Epithelial cell of esophagus (primary cell): ENCODE measurements at places on chromosomes 6 and 20.
A peak's percentile ranks its signal among the peaks of the same experiment; 100 is the strongest.

- peak; percentile 23 for DNase-seq
Observed at GRCh38 chr6:124960757-124961463, 1.3 kb upstream of the RNF217 start.

- no peak for DNase-seq
Observed at GRCh38 chr6:150149146-150149545, 6.3 kb downstream of the PPP1R14C start.

GRCh38 chr6:117263353-117263927 lies 1.9 kb upstream of the VGLL2 start:
- no peak for DNase-seq

GRCh38 chr6:125597411-125598253 lies 151.8 kb upstream of the HEY2 start:
- DNase-seq: peak; percentile 80

GRCh38 chr6:31915351-31915750 lies 12.2 kb upstream of the C2 start:
- no peak for DNase-seq

GRCh38 chr6:37502703-37503291 lies 3.1 kb upstream of the CCDC167 start:
- no peak for DNase-seq
